ENCODE measurements at places on chromosomes 6 and 20.

DNA sequence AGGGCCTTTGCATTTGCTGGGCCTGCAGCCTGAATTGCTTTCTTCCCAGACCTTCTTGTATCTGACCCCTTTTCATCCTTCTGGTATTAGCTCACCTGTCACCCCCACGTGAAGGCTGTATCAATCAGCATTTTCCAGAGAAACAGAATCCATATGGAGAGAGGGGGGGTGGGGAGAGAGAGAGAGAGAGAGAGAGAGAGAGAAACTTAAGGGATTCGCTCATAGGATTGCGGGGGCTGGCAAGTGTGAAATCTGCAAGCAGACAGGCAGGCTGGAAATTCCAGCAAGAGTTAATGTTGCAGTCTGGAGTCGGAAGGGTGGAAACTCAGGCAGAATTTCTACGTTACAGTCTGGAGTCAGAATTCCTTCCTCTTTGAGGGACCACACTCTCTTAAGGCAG is 410.7 kb upstream of the SULF2 start:
- DNase-seq: no peak

- DNase-seq: peak; percentile 77
Measured at GRCh38 chr6:3803627-3804468, 45.3 kb upstream of the FAM50B start.

- DNase-seq: no peak
Measured at GRCh38 chr6:110341663-110342596, 16.2 kb downstream of the METTL24 start.

DNA sequence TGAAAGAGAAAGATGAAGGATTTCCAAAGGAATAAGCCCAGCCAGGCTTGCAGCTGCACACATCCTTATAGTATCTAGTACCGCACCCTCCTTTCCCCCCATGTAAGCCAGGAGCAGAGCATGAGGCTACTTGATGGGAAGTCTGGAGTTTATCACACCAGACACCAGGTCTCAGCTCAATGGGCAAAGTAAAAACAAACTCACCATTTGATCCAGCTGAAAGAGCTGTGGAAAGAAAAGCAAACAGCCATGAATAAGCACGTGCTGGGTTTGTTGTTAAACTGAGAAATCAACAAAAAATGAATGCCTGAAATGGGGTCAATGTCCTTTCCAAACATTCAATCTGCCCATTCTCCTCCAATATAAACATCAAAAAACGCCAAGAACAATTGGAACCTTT is 50.6 kb upstream of the MAP7 start:
- DNase-seq: no peak

GRCh38 chr6:31663961-31664789 is 622 bp downstream of the GPANK1 start:
- peak; percentile 47 for DNase-seq

DNA sequence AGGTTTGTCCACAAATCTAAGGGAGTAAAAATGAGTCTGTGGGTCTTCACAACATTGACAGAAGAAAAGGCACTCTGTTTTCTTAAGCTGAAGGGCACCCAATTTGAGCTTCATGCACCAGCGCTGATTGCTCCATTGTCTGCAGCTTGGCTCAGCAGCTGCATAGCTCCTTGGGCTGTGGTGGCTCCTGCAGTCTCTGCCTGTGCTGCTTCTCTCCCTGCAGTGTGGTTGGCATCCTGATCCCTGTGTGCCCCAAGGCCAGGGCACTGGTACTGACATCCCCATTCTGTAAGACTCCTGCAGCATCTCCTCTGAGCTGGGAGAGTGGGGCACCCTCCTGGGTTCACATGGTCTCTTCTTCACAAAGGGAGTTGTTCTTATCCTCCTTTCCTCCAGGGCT is 83.2 kb upstream of the B3GAT2 start:
- DNase-seq: no peak

- DNase-seq: no peak
Measured at GRCh38 chr6:44475417-44475778, 87.9 kb downstream of the CDC5L start.

DNA sequence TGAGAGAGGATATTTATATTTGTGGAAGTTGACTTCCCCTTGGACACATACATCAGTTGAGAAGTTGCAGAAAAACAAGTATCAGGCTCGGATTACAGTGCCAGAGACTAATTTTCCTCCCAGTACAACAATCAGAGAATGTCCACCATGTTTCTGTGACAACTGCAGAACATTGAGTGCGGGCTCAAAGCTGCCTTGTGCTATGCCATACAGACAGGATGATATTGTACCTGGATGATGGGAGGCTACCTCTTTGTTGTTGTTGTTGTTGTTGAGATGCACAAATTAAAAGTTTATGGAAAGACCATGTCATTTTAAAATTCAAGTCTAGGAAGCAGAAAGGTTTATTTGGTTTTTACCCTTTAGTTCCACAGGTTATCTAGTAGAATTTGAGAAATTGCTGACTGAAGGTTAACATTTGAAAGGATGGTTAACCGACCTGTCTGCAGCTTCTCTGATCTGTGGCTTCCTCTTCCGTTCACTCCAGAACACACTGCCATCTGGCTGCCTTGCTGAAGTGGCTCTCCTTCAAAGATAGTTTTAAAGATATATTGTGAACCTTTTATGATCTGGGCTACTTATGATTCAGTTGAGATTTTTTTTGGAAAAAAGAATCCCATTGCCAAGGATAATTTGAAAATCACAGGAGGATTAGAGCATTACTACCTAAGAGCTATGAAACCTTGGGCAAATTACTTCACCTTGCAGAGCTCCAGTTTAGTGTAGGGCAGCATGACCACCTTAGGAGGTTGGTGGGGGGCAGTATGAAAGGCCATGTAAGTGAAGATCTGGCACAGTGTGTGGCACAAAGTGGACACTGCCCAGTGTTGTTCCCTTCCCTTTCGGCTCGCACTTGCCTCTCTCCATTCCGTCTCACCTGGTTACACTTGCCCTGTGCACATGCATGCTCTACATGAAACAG is 15.9 kb downstream of the TMEM200A start:
- no peak for DNase-seq

DNA sequence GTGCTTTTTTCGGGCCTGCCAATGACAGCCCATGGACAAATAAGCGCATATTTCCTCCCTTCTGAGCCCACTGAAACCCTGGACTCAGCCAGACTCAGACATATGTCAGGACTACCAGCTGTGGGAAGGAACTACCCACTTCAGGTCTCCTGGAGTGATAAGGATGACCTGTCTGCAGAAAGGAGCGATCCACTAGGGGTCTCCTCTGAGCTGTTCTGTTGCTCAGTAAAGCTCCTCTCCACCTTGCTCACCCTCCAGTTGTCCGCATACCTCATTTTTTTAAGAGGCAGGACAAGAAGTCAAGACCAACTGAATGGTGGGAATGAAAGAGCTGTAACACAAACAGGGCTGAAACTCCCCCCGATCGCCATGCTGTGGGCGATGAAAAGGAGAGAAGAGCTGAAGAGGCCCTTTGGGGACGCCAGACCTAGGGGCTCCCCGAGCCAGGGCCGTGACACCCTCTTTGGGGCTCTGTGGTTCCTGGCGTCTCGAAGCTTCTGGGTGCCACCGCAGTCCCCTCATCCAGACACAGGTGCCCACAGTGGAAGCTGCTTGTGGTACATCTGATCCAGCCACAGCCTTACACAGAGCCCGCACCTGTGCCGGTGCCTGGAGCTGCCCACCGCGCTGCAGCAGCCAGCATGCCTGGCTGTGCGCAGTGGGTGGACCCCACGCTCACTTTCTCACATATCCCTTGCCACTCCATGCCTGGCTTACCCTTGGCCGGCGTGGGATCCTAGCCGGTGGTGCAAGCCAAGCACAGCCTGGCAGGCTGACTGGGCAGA is 68.8 kb downstream of the EYS start:
- no peak for DNase-seq

DNA sequence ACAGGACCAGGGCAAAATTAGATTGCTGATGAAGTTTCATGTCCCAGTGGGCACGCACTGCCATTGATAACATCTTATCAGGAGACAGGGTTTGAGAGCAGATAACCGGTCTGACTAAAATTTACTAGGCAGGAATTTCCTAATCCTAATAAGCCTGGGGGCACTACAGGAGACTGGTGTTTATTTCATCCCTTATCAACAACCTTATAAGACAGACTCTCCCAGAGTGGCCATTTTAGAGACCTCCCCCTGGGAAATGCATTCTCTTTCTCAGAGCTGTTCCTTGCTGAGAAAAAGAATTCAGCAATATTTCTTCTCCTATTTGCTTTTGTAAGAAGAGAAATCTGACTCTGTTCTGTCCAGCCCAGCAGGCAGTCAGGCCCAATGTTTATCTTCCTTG is 423.4 kb upstream of the IMPG1 start:
- no peak for DNase-seq

DNA sequence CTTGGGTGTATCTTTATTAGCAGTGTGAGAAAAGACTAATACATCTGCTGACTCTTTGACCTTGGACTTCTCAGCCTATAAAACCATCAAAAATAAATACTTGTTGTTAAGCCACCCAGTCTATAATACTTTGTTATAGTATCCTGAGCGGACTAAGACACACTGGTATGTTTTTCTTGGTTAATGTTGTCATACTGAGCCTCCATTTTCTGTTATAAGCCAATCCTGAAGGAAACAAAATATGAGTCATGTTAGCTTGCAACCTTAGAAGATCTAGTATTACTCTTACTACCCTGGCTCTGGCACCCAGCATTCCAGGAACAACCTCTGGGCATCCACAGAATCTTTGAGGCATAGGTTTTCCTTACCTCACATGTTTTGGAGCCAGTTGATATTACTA is 307.2 kb downstream of the FRK start:
- no peak for DNase-seq

- DNase-seq: no peak
Measured at GRCh38 chr6:107057679-107058078, 29.7 kb downstream of the MTRES1 start.

DNA sequence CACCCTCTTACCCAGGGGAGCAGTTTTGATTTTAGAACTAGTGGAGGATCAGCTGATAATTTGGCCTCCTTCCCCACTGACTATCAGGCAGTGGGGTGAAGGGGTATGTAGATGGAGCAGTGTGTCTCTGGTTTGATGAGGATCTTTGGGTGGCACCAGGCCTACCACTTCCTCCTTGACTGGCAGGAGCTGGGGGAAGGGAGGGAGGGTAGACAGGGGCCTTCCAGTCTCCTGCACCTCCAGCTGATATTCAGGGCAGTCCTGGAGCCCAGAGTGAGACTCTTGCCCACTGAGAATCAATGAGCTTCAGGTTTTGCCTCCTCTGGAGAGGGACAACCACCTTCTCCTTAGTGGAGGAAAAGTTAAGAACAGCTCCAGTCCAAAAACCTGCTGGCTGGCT is 3.2 kb downstream of the DEF6 start:
- DNase-seq: no peak

DNA sequence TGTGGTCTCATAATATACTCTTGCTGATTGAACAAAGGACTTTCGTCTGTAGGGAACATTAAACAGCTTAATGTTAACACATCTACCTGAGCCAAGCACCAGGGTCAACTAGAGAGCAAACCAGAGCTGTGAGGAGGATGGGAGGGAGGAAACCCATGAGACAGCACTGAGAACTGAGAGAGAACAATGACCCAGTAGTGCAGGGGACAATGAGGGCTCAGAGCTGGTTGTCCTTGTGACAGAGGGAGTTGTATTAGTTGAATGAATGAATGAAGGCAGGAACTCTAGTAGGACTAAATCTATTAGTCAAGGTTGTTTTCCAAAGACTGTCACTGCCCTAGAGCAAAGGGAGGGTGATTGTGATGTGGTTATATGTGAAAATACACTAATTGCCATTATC is 28.2 kb upstream of the GSTA4 start:
- DNase-seq: no peak

DNA sequence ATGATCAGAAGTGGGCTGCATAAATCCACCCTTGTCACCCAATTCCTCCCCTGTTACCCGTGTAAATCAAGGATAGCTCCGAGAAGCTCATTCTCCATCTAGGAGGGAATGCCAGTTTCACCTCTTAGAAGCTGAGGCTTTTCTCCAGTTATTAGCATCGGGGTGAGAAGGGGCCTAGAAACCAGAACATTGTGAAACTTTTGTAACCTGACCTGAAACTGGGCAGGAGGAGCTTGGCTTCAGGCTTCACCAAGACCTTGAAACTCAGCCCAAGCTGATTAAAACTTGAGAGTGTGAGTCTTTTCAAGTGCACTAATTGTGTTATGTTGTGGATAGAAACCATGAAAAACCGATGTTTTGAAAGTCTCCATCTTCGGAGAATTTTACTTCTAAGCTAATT is 103.1 kb downstream of the BMP2 start:
- DNase-seq: no peak

DNA sequence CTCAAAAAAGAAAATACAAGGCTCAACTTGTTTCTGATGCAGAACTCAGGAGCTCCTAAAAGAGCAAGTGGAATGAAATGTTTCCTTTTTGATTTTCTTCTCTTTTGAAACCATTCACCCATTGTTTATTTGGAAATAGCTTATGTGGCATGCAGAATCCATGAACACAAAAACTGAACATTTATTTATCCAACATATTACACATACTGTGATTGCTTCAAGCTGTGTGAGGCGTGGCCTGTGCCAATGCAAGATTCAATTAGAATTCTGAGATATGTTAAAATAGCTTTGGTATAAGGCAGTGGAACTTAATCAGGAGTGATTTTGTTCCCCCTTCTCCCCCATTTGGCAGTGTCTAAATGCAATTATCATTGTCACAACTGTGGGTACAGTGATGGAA is 45.9 kb upstream of the CARMIL1 start:
- no peak for DNase-seq

DNA sequence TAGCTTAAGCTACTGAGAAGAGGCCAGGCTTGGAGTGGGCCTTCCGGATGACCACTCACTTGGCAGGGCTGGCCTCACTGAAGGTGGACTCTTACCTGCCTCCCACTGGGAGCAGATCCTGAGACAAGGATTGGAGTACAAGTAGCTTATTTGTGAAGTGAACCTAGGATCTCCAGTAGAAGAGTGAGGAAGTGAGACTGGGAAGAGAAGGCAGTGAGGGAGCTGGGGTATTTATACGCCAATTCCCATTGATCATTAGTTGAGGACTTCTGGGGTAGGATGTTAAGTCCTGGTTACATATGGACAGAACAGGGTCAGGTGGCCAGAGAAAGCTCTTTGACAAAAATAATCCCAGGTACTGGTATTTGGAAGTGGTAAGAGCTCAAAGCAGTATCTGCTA is 32.3 kb upstream of the RNF24 start:
- no peak for DNase-seq

DNA sequence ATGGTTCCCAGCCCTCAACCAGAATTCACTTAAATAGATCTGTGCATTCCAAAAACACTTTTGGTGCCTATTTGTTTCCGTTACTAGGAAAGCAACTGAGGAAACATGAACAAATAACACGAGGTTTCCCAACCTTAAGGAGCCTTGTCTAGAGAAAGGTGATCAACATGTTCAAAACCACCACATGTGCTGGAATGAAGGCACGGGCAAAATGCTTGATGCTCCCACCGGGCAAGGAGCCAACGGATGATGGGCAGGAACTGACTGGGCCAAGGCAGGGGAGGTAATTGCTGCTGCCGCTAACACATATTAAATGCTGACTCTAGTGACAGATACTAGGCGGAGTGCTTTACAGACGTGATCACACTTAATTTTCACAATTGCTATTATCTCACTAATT is 2.5 kb downstream of the MYLK4 start:
- no peak for DNase-seq
